ENCODE measurements at places on chromosomes 1 and 21. TPM values are rescaled to one million over a fixed set of nuclear protein-coding genes. Genes with fewer than 3 reads are reported as not detected.
A peak's percentile ranks its signal among the peaks of the same experiment; 100 is the strongest.

- H3K27ac ChIP-seq: no peak overlapping the region
- no peaks in the 10 kb centered on the region for H3K27me3 ChIP-seq
- H3K36me3 ChIP-seq: peaks cover 14% of the 10 kb centered on the region
- DNase-seq: no peak
- peaks cover 13% of the 10 kb centered on the region for H3K4me1 ChIP-seq
Observed at GRCh38 chr1:185154912-185155513, 1.7 kb downstream of the TRMT1L start.

GRCh38 chr1:18643154-18644012 lies 12.7 kb downstream of the PAX7 start:
- peak; percentile 77 for DNase-seq
- peak overlapping the region; percentile 43 for H3K4me3 ChIP-seq
- H3K27ac ChIP-seq: peak overlapping the region; percentile 85
- peaks cover 66% of the 10 kb centered on the region for H3K4me1 ChIP-seq
- peaks cover 21% of the 10 kb centered on the region for H3K27me3 ChIP-seq
- H3K36me3 ChIP-seq: peaks cover under 1% of the 10 kb centered on the region

GPR52 gene
- 0.90 TPM for total RNA-seq

KRTAP21-3 gene
- total RNA-seq: not detected

- peak; percentile 52 for DNase-seq
- H3K27me3 ChIP-seq: no peaks in the 10 kb centered on the region
- no peak overlapping the region for H3K27ac ChIP-seq
- H3K4me1 ChIP-seq: no peaks in the 10 kb centered on the region
Observed at GRCh38 chr1:235597867-235598553, 51.6 kb downstream of the GNG4 start.

GRCh38 chr1:242524571-242525359 lies at the start of gene PLD5:
TSS of gene PLD5 (minus strand) at chr1:242524697.
- no peaks in the 10 kb centered on the region for H3K36me3 ChIP-seq
- no peak within 1 kb of the TSS for H3K27ac ChIP-seq
- H3K4me1 ChIP-seq: no peaks in the 10 kb centered on the region
- H3K27me3 ChIP-seq: no peaks in the 10 kb centered on the region
- peak within 1 kb of the TSS; percentile 58 for H3K4me3 ChIP-seq
- peak; percentile 39 for DNase-seq

COA7 gene
- 53.4 TPM for total RNA-seq
